Urothelium cell line (cell line): ENCODE measurements at places on chromosomes 13 and 19.

DNA sequence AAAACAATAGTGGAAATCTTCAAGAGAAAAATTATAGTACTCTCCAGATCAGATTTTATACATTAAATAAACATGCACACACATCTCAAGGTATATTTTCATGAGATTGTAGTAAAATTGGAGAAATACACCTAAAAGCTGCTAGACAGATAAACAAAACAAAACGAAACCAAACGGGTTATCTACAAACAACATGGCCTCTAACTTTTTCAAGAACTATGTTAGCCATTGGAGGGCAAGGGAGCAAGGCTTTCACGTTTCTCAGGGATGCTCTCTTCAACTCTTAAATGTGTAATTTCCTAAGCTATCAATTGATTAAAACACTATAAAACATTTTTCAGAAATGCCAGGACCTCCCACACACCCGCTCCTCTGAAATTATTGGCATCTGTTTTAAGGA lies 1262.4 kb upstream of the PCDH20 start:
- peak; percentile 1 for DNase-seq

- no peak for DNase-seq
Measured at GRCh38 chr13:40787062-40787461, 2.3 kb upstream of the SLC25A15 start.

DNA sequence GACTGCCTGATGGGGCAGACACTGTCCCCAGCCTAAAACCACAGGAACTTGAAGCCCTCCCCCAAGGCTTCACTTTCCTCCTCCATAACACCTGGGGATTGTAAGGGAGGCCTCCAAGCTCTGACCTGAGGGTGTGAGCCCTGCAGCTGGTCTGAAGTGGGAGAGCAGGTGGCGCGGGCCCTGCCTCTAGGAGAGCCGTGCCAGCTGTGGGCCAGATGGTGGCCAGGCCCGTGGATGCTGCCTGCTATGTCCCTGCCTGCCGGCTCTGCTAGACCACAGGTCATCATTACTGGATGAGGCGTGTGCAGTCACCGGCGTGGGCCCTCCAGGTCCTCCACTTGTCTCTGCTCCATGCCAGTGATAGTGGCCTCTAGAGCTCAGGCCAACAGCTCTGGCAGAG lies 3.5 kb upstream of the KLHL26 start:
- DNase-seq, result no peak

GRCh38 chr19:16625163-16625958 lies 2.6 kb downstream of the MED26 start:
- no peak for DNase-seq

DNA sequence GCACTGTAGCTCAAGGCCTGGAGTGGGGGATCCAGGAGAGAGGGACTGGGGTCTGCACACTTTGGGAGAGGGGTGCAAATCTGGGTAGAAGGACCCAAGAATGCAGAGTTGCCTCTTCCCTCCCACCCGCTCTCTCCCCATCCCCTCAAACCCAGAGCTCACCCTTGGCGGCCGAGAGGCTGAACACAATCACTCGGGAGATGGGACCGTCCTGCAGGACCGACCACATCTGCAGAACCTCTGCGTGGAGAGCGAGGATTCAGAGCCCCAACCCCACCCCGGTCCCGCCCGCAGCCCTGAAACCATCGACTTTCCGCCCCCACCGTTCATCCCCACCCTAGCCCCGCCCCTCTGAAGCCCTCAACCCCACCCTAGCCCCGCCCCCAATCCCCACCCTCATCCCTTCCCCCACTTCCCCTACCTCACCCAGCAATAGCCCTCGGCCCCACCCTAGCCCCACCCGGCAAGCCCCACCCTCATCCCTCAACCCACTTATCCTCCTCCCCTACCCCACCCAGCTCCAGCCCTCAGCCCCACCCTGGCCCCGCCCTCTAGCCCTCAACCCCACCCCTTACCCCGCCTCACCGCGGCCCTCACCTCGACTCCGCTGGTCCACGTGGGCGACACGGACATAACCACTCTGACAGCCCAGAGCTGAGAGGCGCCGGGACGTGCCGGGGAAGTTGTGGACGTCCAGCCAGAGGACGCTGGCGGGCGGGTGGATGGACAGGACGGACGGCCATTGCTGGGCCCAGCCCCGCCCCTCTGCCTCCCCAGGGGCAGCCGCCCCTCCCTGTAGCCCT lies 4.1 kb downstream of the KPTN start:
- DNase-seq, result no peak
